ENCODE measurements at places on chromosomes 1 and 21.
A peak's percentile ranks its signal among the peaks of the same experiment; 100 is the strongest.

GRCh38 chr1:51927029-51927428, 48.5 kb upstream of the NRDC start:
- DNase-seq = no peak

- DNase-seq = no peak
Measured at GRCh38 chr1:222284466-222284865, 263.4 kb downstream of the HHIPL2 start.

- DNase-seq = no peak
Measured at GRCh38 chr1:243465738-243466137, 209.9 kb downstream of the SDCCAG8 start.

DNA sequence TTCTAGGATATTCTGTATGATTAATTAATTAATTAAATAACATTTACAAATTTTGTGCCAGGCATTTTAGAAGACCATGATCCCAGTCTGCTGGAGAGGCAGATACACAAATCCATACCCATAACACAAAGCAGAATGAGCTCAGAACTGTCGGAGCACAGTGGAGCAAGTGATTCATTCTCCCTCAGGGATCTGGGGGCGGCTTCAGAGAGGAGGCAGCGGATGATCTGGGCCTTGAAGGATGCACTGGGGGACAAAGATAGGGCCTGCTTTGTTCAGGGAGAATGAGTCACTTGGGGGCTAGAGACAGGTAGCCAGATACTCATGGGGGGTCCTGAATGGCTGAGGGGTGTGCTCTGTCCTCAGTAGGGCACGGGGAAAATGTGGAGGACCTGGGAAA, 50.9 kb upstream of the TRABD2B start:
- DNase-seq = no peak

DNA sequence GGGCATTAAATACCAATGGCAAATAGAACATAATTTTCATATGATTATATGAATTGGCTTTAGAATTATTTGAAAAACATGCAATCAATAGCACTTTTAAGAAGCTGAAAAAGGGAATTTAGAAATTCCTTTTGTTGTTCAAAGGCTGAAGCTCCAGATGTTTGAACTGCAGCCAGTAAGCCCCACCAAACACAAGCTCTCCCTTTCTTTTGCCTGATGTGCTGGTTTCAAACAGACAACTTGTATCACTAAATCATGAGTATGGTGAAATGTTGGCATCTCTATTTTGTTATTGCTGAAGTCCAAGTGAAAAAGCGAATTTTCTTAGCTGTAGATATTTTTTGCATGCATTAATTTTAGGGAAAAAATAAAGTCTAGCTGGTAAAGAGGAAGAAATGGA, 27.5 kb upstream of the NCAM2 start:
- no peak for DNase-seq

DNA sequence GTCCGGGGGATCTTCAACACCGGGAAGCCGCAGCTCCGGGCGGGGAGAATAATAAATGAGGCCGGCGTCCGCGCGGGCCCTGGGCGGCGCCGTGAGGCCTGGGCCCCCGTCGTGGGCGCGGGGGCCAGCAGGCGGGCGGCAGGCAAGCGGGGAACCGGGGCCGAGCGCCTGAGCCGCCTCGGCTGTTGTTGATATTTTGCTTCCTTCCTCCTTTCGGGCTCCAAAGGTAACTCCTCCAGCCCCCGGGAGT, at the start of gene MEF2D:
Gene MEF2D (minus strand): TSS at position 233 of the 250 bp plus-strand sequence. CDS start 17,483 bp downstream, outside the sequence.
- DNase-seq = no peak

GRCh38 chr1:119080586-119080985, 59.9 kb downstream of the WARS2 start:
- peak; percentile 79 for DNase-seq

DNA sequence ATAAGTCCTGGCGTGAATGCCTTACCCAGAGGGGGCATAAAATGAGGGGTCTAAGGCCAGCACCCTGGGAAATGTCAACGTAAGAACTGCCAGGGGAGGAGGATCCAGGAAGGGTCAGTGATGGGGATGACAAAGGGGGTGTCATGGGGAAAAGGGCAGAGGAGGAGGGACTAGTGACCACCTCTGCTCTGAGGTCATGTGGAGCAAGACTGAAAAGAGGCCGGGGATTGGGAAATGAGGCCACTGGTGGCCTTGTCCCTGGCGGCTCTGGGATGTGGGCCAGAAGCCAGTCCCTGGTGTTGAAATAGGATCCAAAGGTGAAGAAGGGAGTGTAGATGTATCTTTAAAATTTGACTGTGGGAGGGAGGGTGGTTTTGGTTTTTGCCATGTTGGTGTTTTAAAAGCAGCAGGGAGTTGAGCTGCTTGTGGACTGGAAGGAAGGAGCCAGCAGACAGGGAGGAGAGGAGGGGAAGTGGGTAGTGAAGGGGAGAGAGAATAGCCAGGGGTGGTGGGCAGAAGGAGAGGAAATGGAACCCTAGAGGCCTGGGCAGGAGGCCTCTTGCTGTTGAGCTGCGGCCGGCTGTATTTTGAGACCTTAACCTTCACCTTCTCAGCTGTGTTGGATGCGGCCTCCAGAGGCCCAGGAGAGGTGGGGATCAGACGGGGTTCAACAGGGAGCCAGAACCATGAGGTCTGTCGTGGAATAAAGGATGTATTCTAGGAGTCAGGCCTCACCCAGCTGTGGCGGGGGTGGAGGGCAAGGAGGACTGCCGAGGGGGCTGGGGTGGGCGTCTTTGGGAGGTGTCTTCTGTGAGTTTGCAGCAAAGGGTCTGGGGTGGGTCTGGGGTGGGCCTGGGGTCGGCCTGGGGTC, 92.5 kb downstream of the DHRS3 start:
- no peak for DNase-seq

DNA sequence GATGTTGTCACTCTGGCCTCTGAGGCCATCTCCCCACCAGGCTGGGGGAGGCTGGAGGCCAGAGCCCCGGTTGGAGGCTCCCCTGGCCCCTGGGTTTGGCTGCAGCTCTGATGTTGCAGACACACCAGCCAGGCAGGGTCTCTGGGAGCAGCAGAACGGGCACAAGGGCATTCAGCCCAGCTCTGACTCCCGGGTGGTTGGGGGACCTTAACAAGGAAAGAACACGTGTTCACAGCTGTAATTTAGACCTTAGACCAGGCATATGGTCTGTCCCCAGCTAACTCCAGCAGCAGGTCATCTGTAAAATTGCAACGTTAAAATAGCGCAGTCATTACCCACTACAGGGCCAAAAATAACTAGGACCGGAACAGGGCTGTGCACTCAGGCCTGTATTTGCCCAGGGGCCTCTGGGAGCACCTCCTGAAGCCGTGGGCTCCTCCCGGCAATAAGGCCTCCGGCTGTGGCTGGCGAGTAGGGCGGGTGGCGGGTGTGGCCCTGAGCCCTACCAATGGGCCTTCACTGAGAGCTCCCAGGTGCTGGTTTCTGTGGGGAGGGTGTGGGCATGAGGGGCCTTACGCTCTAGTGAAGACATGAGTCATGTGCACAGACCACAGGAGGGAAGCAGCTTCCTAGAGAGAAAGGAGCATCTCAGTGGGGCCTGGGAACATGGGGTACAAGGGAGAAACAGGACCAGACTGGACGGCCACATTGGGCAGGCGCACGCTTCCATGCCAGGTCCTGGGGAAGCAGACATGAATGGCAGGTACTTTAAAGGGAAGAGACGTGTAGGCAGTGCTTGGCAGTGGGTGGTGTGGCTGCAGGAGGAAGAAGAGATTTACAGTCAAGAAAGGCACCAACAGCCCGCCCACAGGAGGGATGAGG, 6.1 kb downstream of the LDLRAP1 start:
- DNase-seq = no peak

DNA sequence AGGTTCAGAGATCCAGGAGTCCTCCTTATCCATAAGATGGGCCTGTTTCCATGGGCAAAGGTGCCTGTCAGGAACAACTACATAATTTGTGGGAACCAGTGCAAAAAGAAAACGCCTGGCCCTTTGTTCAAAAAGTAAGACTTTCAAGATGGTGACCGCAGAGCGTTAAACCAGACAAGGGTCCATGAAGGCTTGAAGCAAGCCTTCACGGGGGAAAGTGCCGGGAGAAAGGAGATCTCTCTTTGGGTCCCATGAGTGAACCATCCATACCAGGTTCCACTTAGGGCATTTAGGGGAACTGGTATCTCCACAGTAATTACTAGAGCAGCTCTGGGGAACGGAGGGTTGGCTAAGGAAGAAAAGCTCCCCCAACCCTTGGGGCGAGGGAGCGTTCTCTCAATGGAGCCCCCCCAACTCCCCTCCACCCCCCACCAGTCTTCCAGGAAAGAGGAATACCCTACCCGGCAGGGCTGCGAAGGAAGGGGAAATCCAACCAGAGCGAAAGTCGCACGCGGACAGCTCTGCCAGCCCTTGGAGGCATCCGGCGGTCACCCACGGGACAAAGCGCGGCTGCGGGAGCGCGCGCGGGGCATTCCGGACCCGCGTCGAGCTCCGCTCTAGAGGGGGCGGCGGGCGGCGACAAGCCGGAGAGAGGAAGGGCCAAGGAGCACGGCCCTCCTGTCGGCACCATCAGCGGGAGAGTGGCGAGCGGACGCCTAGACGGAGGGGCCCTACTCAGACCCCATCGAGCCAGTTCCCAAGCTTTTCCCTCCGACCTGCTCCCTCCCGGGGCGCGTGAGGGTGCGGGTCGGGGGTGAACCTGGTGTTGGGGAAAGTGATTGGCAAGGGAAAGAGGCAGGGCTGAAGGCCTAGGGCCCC, 687 bp upstream of the RASSF5 start:
- DNase-seq = no peak

GRCh38 chr1:57067863-57068262, 102.0 kb upstream of the C8B start:
- DNase-seq = no peak

- DNase-seq = no peak
Measured at GRCh38 chr1:32859915-32860314, 10.8 kb downstream of the FNDC5 start.

GRCh38 chr1:156123356-156124196, 9.1 kb downstream of the LMNA start:
- peak; percentile 94 for DNase-seq

DNA sequence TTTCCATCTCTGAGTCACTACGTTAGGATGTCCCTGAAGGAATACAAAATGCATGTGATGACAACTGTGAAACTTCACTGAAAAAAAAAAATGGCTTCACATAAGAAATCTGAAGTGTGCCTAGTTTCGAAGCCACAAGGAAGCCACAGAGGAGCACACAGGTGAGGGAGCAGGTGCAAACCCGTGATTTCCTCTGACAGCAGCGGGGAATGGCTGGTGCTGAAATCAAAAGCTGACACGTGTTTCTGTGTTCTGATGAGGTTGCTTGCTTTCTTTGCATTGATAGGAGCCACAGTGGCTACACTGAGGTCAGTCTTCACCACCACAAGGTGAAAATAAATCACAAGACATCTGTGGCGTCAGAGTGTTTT, 105.7 kb upstream of the TLR5 start:
- DNase-seq = no peak

GRCh38 chr1:189216886-189217285, 1260.8 kb downstream of the BRINP3 start:
- no peak for DNase-seq

- no peak for DNase-seq
Measured at GRCh38 chr1:72137656-72138055, 144.7 kb downstream of the NEGR1 start.

DNA sequence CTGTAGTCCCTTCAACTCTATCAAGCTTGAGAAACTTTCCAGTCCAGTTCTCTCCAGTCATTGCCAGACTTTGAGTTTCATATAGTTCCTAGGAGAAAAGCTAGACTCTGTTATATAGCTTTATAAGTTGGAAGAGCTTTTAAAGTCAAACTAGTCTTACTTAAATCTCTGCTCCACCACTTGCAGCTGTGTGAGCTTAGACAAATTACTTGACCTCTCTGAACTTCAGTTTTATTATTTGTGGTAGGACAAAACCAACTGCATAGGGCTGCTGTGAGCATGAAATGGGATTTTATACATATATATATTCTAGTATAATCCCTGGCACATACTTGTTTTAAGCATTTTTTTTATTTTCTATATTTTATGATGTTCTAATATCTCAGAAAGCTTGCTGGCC, 338.7 kb upstream of the NR5A2 start:
- no peak for DNase-seq

GRCh38 chr1:6582370-6582769, 2.6 kb downstream of the ZBTB48 start:
- no peak for DNase-seq

- no peak for DNase-seq
Measured at GRCh38 chr21:14321042-14321441, 61.9 kb downstream of the HSPA13 start.

DNA sequence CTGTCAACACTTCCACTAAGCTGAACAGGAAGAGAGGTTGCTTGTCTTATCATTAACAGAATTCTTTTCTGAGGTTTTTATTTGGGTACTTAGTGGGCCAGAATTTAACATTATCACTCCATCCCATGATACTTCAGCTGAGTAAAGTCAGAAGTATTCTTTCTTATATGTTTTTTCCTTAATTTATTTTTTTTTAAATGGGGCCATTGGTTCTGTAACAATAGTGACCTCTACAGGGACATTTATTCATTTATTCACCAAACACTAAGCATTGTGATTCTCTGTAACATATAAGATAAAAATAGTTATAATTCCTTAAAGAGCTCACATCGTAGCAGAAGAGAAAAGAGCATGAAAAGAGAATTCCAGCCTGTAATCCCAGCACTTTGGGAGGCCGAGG, 9.8 kb downstream of the GREM2 start:
- no peak for DNase-seq

GRCh38 chr1:184352776-184353175, 34.1 kb upstream of the C1orf21 start:
- no peak for DNase-seq

- DNase-seq = no peak
Measured at GRCh38 chr1:15180189-15180588, 26.6 kb downstream of the TMEM51 start.

- no peak for DNase-seq
Measured at GRCh38 chr1:78060857-78061563, 15.2 kb downstream of the GIPC2 start.

GRCh38 chr1:203671521-203672278, 45.1 kb downstream of the ATP2B4 start:
- no peak for DNase-seq

DNA sequence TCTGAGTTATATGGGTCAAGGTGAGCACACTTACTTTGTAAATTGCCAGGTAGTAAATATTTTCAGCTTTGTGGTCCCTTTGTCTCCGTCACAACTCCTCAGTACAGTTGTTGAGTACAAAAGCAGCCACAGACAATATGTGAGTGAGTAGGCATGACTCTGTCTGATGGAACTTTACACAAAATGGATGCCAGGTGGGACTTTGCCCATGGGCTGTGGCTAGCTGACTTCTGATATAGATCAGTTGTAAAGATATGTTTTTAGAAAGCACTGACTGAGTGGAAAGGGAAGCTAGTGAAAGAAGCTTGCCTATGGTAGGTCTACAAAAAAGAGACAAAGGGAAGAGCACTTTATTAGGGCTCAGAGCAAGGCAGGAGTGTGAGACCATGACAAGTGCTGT, 23.1 kb upstream of the IGSF5 start:
- no peak for DNase-seq

GRCh38 chr21:34072145-34073031, 990 bp upstream of the MRPS6 start:
- no peak for DNase-seq

DNA sequence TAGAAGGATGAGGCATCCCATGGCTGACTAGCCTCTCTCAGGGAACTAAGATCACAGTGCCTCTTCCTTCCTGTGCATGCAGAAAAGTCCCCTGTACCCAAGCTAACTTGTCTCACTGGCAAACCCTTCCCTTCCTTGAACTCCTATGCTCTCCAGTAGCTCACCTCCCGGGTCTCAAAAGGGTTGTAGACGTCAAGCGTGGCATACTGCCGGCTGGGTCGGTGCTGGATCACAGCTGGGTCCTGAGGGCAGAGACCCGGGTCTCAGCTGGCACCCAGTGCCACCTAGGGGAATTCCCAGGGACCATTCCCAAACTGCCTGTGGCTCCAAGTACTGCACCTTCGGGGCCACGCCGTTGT, 688 bp downstream of the SCAMP3 start:
- DNase-seq = no peak

- DNase-seq = no peak
Measured at GRCh38 chr1:84525779-84526178, 19.4 kb upstream of the GNG5 start.
